ENCODE measurements at places on chromosomes 1 and 21.

DNA sequence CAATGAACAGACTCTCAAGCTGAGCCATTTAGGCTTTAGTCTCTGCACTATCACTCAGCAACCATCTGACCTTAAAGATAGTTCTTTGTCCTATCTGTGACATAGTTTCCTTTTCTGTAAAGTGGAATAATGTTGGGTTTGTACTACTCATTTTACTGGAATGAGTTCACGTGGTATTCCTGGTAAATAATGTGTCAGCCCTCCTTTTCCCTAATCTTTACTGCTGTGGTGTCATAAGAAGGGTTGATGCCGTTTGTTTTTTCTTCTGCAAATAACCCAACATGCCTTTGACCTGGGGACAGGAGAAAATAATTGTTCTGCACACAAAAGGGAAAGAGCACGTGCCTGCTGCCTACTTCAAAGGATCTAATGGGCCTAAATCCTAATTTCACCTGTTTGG, 297.8 kb downstream of the BRINP3 start:
- DNase-seq: no peak

DNA sequence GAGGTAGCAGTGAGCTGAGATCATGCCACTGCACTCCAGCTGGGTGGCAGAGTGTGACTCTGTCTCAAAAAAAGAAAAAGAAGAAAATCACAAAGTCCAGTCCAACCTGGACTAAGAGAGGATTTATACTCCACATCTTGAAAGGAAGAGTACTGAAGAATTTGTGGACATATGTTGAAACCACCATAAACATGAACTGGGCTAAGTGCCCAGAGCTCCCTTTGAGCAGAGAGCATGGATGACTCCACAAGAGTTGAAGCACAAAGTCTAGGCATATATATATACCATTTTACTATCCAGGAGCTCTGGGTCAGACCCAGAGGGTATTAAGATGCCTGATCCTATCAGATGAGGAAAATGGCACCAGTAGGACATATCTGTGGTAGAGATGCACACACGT, 86.6 kb downstream of the OMA1 start:
- no peak for DNase-seq

DNA sequence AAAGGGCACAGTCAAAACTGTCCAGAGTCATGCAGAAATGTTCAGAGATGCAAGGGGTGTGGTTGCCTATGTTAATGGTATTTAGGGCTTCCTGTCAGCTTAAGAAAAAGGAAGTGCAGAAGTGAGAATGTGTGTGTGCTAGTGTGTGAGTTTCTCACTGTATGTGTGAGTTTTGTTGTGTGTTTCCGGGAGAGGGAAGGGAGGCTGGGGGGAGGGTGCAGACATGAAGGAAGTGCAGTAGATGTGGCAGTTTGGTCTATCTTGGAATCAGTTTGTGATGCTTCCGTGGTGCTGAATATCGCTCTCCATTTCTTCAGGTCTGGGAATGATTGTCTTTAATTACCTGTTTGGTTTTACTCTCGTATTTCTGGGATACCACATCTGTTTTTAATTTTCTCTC, 16.5 kb upstream of the ATP6V1G3 start:
- DNase-seq: no peak

- no peak for DNase-seq
Measured at GRCh38 chr1:152110365-152110859, 4.8 kb downstream of the TCHH start.

DNA sequence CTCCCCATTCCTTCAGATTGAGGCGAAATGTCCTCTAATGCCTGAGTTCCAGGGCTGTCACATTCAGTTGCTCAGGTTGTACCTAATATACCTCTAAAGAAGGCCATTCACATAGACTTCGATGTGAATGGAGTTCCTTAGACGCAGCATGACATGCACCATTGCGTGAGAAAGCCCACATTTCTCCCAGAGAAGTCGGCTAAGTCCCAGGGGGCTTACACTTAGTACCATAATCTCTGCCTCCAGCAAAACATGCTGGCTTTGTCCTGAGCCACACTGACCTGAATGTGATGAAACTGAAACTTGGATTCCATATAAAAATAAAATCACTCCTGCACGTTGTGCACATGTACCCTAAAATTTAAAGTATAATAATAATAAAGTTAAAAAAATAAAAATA, 23.2 kb upstream of the SLC2A1 start:
- no peak for DNase-seq

- DNase-seq: no peak
Measured at GRCh38 chr1:25782608-25783201, 17.3 kb upstream of the SELENON start.

GRCh38 chr21:40902299-40902698, 55.3 kb upstream of the DSCAM start:
- no peak for DNase-seq

DNA sequence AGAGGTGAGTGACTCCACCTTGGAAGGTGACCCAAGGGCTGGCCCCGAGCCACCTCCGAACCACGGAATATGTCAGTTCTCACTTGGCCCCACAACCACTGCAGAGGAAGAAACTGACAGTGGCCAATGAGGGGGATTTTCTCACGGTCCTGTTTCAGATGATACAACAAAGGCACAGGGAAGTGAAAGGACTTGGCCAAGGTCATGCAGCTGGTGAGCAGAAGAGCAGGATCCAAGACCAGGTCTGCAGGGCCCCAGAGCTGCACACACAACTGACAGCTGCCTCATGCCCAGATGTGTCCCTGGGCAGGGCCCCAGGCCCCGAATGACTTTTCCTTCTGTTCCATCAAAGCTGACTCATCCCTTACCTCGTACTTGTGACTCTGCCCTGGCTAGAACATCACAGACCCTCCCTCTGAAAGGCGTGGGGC, 25.8 kb upstream of the EVA1B start:
- DNase-seq: no peak

DNA sequence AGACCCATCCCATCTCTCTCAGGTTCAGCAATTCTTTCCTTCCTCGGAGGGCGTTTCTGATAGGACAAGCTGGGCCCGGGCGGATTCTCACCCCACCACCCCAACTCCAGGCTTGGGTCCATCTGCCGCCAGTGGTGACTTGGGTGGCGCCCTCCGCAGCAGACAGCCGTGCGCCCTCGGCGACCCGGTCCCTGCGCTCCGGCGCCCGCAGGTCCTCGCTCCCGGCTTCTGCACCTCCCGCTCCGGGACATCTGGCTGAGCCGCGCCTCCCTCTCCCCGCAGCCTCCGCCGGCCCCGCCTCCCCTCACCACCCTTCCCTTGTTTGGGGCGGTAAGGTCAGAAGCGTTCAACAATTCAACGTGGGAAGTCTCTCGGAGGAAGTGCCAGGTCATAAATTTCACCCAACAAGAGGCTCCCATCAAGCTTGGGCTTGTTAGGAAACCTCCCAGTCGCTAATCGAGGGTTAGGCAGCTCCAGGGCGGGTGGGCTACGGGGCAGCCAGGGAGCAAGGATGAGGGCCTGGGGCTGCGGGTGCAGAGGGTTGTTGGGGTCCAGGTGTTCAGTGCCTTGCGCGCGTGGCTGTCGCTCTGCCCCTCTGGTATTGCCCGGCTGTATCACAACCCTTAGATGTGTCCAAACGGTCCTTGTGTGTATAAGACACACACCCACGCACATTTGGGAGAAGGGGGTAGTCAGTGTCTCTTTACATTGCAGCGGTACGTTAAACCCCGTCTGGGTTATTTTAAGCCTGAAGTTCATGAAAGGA, 39.8 kb downstream of the OLIG1 start:
- DNase-seq: no peak

DNA sequence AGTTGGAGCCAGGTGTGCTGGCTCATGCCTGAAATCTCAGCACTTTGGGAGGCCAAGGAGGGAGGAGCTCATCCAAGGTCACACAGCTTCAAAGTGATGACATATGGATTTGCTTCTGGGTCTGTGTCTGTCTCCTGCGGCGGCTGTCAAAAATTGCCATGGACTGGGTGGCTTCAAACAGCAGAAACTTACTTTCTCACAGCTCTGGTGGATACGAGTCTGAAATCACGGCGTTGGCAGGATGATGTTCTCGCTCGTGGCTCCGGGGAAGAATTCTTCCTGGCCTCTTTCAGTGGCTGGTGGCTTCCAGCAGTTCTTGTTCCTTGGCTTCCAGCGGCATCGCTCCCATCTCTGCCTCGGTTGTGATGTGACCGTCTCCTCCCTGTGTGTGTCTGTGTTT, 314.8 kb upstream of the C1orf174 start:
- DNase-seq: no peak

DNA sequence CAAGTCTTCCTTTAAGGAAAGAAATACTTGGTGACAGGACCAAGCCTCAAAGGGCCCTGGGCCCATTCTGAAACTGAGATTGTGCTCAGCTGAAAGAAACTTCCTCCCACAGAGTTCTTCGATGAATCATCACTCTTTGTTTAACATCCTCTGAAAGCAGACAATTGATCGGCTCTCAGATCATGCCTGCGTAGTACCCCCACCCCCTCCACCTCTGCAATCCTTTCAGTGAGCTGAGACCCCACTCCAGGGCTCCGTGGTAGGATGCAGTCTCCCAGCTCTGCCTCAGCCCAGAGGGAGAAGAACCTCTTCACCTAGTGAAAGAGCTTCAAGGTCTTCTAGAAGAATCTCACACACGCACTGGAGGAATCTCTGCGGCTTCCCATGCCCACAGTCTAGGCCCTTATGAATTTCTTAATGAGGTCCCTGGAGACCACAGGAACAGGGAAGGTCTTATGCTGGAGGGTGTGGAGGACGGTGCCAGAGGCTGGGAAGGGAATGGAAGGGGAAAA, 104.9 kb upstream of the SOD1 start:
- no peak for DNase-seq

GRCh38 chr1:53892911-53893310, 1.1 kb upstream of the DIO1 start:
- no peak for DNase-seq

DNA sequence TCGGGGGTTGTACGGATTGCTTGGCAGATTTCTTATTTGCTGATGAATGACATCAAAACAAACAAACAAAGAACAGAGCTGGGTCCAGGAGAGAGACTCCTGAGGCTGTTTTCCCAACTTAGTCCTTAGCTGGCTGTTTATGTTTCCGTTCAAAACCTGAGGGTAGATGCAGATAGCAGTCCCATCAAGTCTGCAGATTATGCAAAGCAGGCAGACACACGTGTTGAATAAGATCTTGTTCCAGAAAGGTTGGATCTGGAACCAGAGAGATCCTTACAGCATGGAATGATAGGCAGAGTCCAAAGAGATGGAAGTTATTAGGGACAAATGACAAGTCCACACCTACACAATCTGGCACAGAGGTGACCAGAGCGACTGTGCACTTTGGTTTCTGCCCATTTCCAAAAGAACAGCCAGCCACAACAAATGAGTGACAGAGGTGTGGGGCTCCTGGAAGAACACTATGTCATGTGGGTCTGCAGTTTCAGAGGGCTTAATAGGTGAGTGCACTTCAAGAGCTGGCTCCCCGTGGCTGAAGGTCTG, 65.5 kb downstream of the MAN1C1 start:
- no peak for DNase-seq

- DNase-seq: no peak
Measured at GRCh38 chr1:86788300-86789206, 84.2 kb downstream of the SH3GLB1 start.

GRCh38 chr1:70247122-70247521, 25.9 kb downstream of the SRSF11 start:
- no peak for DNase-seq

DNA sequence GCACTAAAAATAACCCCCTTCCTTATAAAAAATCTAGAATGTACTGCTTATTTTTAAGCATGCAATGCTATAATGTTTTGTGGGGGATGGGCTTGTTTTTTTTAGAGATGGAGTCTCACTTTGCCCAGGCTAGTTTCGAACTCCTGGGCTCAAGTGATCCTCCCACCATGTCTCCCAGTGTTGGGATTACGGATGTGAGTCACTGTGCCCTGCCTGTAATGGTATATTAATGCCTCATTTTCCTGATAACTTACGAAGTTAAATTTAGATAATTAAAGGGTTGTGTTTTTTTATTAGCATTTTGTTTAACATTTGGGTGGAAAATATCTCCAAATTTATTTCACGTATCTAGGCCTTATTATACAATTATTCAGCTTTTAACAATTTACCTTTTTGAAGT, 6.5 kb downstream of the RNF11 start:
- no peak for DNase-seq

GRCh38 chr1:50666849-50667248, 243.6 kb upstream of the DMRTA2 start:
- DNase-seq: no peak

GRCh38 chr21:26115899-26116298, 54.7 kb downstream of the APP start:
- DNase-seq: peak; percentile 41

DNA sequence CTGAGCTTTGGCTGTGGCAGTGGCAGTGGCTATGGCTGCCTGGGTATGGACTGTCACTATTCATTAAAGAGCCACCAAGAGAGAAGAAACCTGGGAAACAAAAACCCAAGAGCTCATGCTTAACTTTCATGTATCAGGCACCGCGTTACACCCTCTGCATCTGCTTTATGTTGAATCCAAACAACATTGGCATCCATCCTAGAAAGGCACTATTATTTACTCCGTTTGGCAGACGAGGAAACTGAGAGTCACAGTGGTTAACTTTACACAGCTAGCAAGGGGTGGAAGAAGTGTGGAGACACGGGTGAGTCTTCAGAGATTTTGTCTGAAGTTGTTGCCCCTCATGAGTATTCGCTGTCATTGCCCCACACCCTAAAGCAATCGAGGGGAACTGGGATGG, 63.8 kb downstream of the PLXNA2 start:
- DNase-seq: no peak

DNA sequence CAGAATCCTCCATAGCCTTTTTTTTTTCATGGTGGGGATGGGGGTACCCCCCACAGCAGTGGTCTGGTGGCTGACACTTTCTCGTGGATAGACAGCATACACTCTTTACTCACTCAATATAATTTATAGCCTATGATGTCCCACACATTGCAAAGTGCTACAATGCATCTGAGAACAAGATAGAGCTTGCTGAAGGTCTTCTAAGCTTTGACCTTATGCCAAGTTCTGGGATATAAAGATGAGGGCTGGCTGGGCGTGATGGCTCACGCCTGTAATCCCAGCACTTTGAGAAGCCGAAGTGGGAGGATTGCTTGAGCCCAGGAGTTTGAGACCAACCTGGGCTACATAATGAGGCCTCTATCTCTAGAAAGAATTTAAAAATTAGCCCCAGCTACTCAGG, 78.0 kb downstream of the MPZL1 start:
- DNase-seq: no peak

- DNase-seq: no peak
Measured at GRCh38 chr1:108524676-108525075, 35.2 kb upstream of the EEIG2 start.

DNA sequence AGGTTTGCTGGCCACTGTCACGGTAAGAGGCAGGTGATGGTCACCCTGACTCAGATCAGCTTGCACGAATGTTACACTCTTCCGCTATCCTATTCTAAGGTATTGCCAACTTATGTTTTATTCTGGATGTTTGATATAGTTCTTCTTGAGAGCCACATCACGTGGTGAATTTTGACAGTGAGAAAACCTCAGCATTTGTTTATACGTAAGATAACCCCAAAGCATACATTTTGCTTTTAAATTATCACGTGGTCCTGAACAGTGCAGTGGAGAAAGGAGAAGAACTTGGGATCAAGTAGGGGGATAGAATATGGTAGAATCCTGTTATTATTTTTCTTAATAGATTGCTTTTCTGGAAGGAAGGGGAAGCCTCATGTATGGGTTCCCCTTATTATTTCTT, 16.6 kb downstream of the ATP1A1 start:
- DNase-seq: no peak

- DNase-seq: no peak
Measured at GRCh38 chr21:46392921-46393320, 65.8 kb upstream of the DIP2A start.

Measured in NCI-H1048 (cell line).